CD4-positive, alpha-beta T cell (primary cell): ENCODE measurements at places on chromosomes 2 and 18.

- no peak for DNase-seq
Observed at GRCh38 chr2:132645722-132646539, 24.1 kb downstream of the LYPD1 start.

- no peak for DNase-seq
Observed at GRCh38 chr2:223641082-223641481, 38.9 kb upstream of the SCG2 start.

DNA sequence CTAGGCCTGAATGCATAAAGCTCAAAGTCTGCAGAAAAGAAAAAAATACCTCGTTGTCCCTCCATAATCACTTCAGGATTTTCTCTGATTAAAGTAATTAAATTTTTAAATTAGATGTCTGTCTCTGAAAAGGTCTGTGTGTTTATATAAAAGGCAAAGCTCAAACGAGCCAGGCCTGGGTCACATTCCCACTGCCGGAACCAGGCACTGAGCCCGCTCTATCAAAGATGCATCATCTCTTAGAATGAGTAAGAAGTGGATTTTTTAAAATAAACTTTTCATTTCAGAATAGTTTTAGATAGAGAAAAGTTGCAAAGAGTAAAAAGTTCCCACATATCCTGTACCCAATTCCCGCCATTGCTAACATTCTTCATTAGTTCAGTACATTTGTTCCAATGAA lies 202.1 kb upstream of the KYNU start:
- DNase-seq: no peak

- DNase-seq: no peak
Observed at GRCh38 chr2:203681978-203682377, 24.5 kb upstream of the CD28 start.

DNA sequence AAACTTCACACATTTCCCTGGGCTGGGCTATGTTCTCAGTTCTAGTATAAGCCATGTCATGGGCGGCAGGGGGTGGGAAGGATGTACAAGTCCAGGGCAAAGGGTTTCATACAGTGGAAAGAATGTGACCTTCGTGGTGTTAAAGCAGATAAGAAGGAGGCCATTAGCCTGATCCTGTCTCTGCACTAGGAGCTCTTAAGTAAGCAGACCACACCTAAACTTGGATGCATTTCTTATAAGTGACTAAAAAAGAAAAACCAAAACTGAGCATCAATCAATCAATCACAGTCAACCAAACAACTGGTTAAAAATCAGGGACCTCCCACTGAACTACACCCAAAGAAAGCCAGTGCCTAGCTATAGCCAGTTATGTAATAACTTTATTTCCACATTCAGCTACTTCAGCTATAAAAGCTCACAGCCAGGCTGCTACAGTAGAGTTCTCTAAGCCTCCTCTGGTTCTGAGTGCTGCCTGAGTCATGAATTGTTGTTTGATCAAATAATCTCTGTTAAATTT lies 46.8 kb upstream of the RIOK3 start:
- DNase-seq: no peak

DNA sequence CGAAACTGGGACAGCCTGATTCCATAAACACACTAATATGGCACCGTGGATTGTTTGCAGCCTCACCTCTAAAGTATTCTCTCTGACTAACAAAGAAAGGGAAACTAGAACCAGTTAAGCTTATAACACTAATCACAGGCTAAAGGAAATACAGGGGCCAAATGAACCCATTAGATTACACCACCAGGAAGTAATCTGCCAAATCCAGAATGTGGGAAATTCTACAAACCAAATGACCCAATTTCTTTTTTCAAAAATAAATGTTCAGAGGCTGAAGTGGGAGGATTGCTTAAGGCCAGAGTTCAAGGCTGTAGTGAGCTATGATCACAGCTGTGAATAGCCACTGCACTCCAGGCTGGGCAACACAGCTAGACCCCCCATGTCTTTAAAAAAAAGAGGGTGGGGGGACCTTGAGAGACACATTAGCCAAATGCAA lies 1.5 kb upstream of the MPPE1 start:
- no peak for DNase-seq

GRCh38 chr2:74806920-74807319 lies 27.0 kb upstream of the HK2 start:
- peak; percentile 29 for DNase-seq

DNA sequence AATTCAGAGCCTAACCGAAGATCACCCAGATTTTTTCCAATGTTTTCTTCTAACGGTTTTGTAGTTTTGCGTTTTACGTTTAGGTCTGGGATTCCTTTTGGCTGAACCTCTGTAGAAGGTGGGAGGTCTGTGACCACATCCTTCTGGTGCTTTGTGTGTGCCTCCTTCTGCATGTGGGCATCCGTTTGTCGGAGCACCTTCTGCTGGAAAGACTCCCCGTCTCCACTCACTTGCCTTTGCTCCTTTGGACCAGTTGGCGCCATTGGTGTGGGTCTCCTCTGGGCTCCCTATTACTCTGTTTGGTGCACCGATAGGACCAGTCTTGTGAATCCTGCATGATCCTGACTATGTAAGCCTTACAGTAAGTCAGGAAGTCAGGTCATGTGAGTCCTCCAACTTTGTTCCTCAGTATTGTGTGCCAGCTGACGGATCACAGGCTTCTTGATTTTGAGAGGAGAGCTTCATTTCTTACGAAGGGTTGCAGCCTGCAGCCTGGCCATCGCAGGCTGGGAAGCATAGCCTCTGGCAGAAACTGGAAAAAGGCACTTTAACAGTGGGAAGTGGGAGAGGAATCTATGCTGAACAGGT lies 13.6 kb downstream of the AQP12A start:
- DNase-seq: peak; percentile 25

GRCh38 chr2:203685081-203685621 lies 21.3 kb upstream of the CD28 start:
- DNase-seq: no peak

DNA sequence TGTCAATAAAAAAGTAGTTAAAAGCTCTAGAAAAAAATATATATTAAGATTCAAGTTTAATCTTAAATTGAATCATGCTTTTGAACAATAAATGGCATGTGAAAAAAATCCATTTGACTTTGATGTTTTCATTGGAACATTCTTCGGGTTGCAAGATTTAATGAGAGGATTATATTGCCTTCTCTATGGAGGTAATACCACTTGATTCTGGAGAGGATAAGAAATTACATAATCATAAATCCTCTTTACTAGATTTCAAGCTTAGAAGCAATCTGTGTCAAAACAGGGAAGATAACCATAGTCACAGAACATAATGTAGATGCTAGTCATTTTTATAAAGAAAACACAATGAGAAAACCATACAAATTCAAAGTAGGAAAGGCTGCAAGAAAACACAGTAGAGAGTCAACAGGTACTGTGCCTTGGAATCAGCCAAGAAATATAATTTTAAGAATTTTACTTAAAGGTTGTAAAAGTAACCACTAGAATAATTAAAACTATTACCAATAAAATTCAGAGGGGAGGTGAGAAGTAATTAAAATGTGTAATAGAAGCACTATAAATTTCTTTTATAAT lies 18.7 kb upstream of the MAPRE2 start:
- no peak for DNase-seq

- peak; percentile 41 for DNase-seq
Observed at GRCh38 chr2:148527488-148528340, 116.8 kb upstream of the EPC2 start.

DNA sequence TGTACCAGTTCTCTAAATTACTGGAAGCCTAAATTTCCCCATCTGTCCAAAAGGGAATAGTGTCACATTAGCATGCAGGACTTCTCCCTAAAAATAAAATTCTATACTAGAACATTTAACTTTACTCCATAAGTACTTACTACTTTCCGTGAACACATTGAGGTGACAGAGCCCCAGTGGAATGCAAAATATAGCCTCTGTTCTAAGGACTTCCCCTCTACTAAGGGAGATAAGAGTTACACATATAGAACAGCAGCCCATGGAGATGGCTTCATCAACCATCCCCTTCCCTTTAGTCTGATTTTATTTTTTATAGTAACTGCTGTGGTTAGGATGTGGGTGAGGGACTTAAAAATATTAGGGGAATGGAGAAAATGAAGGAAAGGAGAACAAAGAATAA lies 68.9 kb upstream of the STPG4 start:
- no peak for DNase-seq

DNA sequence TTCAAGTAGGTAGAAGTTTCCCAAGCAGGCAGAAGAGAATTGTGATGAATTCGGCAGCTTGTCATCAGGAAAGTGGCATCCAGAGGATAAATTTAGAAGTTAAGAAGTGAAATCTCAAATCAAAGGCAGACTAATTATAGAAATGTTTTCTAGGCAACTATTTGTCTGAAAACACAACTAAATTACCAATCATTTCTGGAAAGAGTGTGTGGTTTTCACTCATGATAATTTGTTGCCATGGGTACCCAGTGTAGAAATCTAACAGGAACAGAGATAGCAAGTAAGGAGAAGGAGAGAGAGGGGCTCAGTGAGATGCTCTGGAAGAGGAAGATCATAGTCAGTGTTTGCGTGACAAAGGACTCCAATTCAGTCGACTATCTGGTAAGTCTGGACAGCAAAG lies 208.1 kb downstream of the NCKAP5 start:
- no peak for DNase-seq

DNA sequence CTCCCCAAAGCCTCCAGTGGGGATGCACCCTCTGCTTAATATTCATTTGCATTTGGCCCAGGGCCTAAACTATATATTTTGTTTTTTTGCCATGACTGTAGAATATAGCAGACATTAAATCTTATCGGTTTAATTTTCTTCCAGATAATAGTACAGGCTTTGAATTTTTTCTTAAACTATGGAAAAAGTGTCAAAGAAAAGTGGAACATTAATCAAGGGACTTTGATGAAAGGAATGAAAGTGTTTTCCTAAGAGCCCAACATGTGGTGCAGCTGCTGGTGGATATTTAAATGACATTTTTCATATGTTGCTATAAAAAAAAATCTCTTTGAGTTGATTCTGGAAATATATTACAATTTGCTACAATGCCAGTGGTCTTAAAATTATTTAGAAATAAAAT lies 346.8 kb downstream of the CYP26B1 start:
- no peak for DNase-seq

DNA sequence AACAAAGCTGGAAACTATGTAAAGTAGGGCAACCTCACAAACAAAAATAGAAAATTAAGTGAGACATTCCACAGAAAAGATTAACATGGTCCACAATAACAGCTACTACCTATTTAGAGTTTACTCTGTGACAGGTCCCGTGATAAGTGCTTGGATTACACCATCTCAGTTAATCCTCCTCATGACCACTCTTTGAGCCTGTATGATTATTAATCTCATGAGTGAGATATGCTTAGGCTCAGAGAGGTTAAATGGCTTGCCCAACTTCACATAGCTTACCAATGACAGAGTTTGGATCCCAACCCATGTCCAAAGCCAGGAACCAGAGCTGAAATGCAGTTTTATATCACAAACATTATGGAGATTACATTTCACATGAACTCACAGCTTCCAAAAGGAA lies 37.3 kb upstream of the KLF7 start:
- DNase-seq: no peak

DNA sequence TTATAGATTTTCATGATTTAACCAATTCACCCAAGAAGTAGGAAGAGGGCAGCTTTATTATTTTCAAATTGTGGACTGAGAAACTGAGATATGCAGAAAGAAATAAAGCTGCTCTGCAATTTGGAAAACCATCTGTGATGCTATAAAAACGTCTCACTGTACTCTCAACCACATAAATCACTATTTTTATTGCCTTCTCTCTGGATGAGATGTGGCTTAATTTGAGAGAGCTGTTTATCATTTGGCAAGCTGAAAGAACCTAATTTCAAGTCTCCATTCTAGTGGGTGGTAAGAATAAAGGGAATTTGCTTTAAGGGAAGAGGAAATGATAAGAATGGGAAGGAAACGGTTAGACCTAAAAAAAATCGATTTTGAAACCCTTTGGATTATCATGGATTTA lies 49.9 kb upstream of the CYP1B1 start:
- no peak for DNase-seq

GRCh38 chr2:62114564-62114963 lies 81.4 kb upstream of the B3GNT2 start:
- no peak for DNase-seq
